ENCODE measurements at places on chromosomes 7 and 10. TPM values are rescaled to one million over a fixed set of nuclear protein-coding genes. Genes with fewer than 3 reads are reported as not detected.

The TCAF2 gene
- 2.2 TPM for total RNA-seq

DNA sequence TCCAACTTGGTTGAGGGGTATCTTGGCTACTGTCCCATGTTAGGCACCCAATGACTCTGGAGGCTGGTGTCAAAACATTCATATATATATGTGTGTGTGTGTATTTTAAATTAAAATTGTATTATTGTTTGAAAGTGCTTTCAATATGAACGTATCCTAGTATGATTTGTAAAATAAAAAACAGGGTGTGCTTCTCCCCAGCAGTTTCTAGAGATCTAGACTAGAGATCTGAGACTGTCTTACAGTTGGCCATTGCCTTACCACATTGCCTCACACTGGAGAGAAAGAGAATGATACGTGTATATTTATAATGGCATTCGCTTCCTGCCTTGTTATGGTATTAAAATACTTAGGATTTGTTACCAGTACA lies 1.2 kb downstream of the BAG3 start:
- H3K4me1 ChIP-seq, result peaks cover 44% of the 10 kb centered on the region
- H3K27me3 ChIP-seq, result no peaks in the 10 kb centered on the region
- peak overlapping the region; percentile 99 for H3K27ac ChIP-seq
- H3K4me3 ChIP-seq, result peak overlapping the region; percentile 92
- DNase-seq, result no peak

- no peaks in the 10 kb centered on the region for H3K36me3 ChIP-seq
- H3K27ac ChIP-seq, result peak overlapping the region; percentile 31
- DNase-seq, result no peak
- no peaks in the 10 kb centered on the region for H3K27me3 ChIP-seq
- H3K4me3 ChIP-seq, result no peak overlapping the region
- H3K4me1 ChIP-seq, result peaks cover 9% of the 10 kb centered on the region
These were observed 11.3 kb downstream of the INPP5F start for GRCh38 chr10:119737039-119737663.

DNA sequence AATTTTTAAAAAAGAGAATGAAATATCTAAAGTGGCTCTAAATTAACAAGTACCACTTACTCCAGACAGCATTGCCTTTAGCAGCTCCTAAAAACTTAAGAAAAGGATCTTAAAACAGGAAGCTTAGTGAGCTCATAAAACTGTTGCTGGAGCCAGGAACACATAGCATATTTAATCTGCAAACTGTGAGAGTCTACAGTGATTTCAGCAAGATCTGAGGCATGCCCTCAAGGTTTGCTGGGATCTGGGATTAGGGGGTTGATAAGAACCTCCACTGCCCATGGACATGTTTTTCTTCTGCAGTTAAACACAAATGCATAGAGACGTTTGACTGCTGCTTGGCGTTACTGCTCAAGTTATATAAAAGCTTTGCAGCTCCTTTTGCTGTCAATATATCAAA lies 3.8 kb downstream of the GLI3 start:
- no peaks in the 10 kb centered on the region for H3K27me3 ChIP-seq
- peaks cover 11% of the 10 kb centered on the region for H3K4me1 ChIP-seq
- no peaks in the 10 kb centered on the region for H3K36me3 ChIP-seq
- no peak overlapping the region for H3K4me3 ChIP-seq

DNA sequence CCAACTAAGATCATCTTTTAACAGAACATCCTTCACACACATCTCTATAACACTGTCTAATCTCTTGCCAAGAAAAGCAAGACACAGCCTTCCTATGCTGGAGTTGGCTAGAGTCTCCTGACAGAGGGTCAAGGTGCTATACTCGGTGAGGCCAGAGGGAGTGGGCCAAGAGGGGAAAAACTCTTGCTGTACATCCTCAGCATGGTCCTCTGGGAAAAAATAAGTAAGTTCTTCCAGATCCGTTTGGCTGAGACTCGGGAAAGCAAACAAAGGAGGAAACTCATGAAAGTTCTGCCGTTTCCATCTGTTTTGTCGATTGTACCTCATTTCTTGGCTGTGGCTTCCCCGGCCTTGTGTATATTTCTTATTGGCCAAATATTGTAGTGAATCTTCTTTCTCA lies 33.9 kb downstream of the VWDE start:
- H3K4me3 ChIP-seq, result no peak overlapping the region
- H3K27ac ChIP-seq, result no peak overlapping the region
- no peak for DNase-seq
- H3K27me3 ChIP-seq, result no peaks in the 10 kb centered on the region

GRCh38 chr10:43078986-43079273 lies 2.1 kb downstream of the RET start:
- H3K27ac ChIP-seq, result no peak overlapping the region
- H3K36me3 ChIP-seq, result no peaks in the 10 kb centered on the region
- no peak for DNase-seq
- H3K4me3 ChIP-seq, result no peak overlapping the region
- no peaks in the 10 kb centered on the region for H3K4me1 ChIP-seq

DNA sequence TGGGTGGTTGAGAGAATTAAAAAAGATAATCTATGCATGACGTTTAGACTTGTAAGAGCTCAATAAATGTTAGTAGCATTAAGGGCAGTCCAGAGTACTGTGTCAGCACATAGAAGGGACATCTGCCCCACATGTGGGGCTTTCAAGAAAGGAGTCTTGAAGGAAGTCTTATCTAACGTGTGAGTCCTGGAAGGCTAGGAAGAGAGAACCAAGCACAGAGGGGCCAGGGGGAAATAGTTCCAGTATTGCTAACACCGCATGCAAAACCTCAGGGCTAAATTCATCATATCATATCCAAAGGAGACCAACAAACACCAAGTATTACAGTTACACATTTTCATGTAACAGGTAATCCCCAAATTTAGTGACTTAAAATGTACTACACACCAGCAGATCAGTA lies 122.7 kb downstream of the AOAH start:
- H3K27me3 ChIP-seq, result no peaks in the 10 kb centered on the region
- DNase-seq, result no peak
- no peaks in the 10 kb centered on the region for H3K4me1 ChIP-seq
- H3K27ac ChIP-seq, result no peak overlapping the region
- no peaks in the 10 kb centered on the region for H3K36me3 ChIP-seq

Data from thoracic aorta (tissue), 2 donors.